Caki2 (cell line): ENCODE measurements at places on chromosomes 7 and 10.

DNA sequence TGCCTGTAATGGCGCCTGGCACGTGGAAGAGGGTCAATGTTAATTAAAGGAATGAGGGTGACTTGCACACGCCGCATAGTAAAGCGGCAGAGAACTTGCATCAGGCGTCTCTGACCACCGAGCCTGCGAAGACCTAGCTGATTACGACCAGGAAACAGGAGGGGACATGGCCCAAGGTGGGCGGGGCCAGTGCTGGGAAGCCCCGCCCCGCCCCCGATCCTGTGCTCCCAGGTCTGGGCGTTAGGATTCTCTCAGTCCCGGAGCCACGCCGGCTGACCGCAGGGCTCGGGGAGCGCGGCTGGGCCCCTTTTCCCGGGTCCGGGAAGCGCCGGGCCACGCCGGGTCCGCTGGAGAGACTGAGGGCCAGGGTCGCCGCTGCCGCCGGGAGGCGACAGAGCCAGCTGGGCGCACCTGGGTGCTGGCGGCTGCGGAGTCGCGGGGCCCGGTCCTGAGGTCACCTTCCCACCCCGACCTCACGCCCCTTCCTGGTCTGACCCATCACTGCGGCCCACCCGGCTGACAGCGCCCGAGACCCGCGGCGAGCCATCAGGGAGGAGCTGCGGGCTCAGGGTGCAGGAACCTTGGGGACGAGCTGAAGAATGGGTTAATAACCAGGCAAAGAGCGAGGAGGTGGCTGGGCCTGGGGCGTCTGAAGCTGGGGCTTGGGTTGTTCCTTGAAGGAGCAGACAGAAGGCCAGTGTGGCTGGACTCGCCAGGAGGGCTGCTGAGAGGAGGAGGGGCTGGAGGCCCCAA lies 23.0 kb upstream of the GRID1 start:
- no peak for DNase-seq

DNA sequence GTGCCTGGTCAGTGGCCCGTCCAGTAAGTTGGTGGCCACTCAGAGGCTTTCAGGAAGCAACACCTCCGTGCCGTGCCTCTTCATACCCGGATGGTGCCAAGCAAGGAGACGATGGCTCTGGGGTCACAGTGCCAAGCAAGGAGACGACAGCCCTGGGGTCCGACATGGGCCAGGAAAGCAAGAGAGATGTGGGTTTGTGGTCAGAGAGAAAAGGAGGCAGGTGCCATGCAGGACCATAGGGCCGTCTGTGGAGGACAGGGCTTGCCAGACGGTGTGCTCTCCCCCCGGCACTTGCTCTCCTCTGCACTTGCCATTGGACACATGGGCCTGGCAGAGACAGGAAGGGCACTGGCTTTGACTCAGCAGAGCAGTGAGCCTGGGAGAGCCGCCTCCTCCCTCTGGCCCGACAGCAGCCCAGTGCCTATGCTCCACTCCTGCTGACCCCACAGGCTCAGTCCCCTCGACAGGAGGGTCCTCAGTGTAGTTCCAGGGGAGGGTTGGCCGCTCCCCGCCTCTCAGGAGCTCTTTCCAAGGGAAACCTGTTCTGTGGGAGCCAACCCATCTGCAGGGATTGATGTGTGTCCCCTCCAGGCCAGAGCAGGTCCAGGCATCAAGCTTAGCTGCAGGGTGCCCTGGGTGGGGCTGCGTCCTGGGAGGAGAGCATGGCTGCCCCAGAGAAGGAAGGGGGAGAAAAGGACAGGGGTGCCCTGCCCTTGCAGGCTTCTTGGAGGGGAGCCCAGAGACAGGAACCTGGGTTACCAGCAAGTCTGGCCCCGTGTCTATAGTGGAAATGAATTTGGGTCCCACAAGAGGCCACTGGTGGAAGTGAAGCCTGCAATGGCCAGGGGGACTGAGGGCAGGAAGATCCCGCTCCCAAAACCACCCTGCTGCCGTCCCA lies 7.6 kb upstream of the CALML5 start:
- DNase-seq = no peak

GRCh38 chr7:3887096-3887690 lies 586.1 kb downstream of the SDK1 start:
- no peak for DNase-seq

GRCh38 chr7:80681272-80681885 lies 42.9 kb downstream of the CD36 start:
- DNase-seq = peak; percentile 12

DNA sequence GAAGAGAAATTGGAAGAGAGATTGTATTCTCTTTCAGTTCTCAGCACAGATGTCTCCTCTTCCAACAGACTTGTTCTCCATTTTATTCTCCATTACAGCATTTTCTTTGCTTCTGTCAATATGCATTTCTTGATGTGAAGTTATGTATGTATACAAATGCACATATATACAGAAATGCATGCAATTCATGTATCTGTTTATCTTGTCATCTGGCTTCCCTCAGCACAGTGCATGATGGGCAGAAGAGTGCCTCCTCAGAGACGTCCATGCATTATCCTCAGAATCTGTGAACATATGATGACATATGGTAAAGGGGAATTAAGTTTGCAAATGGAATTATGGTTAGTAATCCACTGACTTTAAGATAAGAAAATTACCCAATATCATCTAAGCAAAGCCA lies 106.7 kb upstream of the VWC2 start:
- DNase-seq = no peak

GRCh38 chr7:133804127-133804526 lies 323.0 kb upstream of the LRGUK start:
- no peak for DNase-seq

- DNase-seq = peak; percentile 45
Observed at GRCh38 chr10:13555884-13556510, 27.2 kb upstream of the BEND7 start.

GRCh38 chr7:151126491-151127137 lies 40.3 kb downstream of the AGAP3 start:
- no peak for DNase-seq

DNA sequence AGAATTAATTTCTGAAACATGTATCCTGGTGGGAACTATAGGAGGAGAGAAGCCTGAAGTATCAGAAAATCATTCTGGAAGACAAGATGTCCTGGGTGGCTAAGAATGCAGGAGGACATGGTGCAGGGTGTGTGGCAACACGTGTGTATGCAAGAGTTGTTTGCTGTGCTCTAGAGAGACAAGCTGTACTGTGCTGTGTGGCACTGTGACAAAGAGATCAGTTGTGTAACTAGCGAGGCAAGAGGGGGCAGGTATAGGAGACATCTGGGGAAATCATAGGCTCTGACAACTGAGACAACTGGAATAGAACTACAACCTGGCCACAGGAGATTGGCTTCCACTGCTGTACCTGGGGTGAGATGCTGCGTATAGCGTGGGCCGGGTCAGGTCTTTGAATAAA lies 9.3 kb downstream of the ITGA8 start:
- no peak for DNase-seq

- DNase-seq = no peak
Observed at GRCh38 chr10:110681023-110681681, 37.0 kb downstream of the RBM20 start.

DNA sequence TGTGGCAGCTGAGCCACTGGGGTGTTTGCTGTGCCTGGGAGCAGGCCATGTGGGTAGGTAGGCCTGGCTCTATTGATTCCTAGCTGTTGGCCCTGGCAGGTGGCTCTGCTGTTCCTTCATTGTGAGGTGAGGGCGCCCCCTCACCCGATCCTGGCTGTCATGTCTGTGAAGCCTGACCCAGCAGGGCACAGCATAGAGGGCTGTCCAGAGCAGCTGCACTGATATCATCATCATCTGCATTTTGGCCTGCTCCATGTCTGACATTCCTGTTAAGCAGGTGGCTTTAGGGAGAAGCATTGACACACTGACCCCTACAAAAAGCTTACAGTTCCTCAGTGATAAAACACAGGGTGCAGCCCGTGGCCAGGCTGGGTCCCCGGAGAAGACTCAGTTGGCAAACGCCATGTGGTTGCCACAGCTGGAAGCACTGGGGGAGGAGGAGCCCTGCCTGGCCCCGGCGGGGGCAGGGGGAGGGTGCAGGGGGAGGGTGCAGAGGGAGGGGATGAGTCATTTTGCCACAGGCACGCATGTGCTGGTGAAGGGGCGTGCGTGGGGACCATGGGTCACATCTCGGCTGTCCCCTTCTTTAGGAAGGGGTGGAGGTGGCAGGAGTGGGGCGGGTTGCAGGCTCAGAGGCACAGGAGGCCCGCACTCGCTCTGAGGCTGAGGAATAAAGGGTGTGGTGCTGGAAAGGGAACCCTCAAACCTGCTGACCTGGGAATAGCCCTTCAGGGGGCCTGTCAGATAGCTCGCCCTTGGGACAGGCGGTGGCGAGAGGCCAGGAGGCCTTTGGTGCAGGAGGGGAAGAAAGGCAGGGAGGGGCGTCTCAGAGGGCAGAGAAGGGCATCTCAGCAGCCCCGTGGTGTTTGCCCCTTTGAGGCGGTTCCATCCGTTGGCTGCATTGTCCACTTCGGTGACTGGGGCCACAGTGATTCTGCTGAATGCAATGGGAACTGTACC lies 31.6 kb downstream of the IKZF1 start:
- no peak for DNase-seq

- no peak for DNase-seq
Observed at GRCh38 chr7:86908948-86909347, 150.5 kb downstream of the ELAPOR2 start.

GRCh38 chr10:27490807-27491206 lies 13.3 kb upstream of the RAB18 start:
- no peak for DNase-seq

GRCh38 chr7:136064081-136064480 lies 86.9 kb upstream of the MTPN start:
- no peak for DNase-seq

GRCh38 chr7:87322912-87323311 lies 22.6 kb upstream of the CROT start:
- DNase-seq = no peak

GRCh38 chr10:96587264-96588059 lies 650 bp upstream of the TM9SF3 start:
- no peak for DNase-seq

DNA sequence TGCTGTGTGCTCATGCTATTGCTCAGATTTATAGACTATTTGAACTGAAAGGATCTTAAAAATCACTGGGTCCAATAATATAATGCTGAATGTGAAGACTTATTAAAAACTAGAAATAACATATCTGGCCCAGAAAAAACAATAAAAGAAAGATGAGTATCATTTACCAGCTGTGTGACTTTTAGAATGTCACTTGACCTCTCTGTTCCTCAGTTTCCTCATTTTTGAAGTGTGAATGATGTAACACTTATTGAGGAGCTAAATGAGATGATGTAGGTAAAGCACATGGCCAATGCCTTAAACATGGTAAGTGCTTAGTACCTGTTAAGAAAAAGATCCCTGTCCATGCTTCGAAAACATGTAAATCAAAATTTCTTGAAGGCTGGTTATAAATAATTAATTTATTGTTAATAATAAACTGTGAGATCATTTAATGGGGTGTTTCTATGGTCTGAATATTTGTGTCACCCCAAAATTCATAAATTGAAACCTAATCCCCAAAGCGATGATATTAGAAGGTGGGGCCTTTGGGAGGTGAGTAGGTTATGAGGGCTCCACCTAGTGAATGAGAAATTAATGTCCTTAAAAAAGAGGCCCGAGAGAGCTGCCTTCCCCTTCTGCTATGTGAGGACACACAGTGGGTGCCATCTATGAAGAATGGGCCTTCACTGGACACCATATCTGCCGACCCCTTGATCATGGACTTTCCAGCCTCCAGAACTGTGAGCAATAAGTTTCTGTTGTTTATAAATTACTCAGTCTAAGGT lies 13.0 kb downstream of the DNTT start:
- DNase-seq = no peak

DNA sequence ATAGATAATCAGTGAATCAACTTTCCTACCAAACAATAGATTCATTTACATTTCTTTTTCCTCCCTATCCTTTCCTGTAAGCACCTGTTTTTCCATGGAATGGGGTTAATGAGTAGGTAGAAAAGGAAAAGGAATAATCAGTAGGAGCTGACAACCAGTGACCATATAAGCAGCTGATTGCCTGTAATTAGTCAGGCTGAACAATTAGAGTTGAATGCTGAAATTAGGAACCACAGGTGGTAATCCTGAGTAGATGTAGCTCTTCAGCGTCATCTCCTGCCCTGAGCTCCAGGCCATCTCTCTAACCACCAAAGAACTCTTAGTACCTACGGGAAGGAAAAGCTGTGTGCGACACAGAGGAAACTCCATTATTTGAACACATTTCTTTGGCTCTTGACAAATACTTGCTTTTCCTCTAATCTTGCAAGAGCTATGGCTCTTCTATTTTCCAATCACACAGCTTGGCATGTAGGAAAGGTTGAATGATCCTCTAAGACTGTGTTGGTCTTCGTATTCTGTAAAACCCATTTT lies 63.8 kb downstream of the KLHDC10 start:
- DNase-seq = no peak

- no peak for DNase-seq
Observed at GRCh38 chr7:75858410-75858809, 20.4 kb upstream of the RHBDD2 start.

DNA sequence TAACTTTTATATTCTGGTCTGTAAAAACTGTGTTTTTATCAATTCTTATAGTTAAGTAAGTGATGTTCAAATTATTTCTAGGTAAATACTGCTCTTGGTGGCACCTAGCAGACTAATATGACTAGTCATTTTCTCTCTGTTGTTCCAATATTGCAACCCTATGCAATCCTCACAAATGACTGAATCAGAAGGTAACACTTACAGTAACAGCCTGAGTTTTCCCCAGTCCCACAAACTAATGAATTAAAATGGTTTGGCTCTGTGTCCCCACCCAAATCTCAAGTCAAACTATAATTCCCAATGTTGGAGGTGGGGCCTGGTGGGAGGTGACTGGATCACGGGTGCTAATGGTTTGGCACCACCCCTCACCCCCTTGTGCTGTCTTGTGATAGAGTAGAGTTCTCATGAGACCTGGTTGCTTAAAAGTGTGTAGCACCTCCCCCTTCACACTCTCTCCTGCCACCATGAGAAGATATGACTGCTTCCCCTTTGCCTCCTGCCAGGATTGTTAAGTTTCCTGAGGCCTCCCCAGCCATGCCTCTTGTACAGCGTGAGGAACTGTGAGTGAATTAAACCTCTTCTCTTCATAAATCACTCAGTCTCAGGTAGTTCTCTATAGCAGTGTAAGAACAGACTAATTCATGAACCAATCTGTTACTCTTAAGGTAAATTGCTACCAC lies 43.5 kb downstream of the MTPN start:
- DNase-seq = no peak
